ENCODE measurements at places on chromosomes 5 and 9.
A peak's percentile ranks its signal among the peaks of the same experiment; 100 is the strongest.

- DNase-seq = no peak
Observed at GRCh38 chr5:27217155-27217956, 179.0 kb upstream of the CDH9 start.

GRCh38 chr9:36102742-36103495 lies 33.6 kb upstream of the GLIPR2 start:
- DNase-seq = peak; percentile 69

DNA sequence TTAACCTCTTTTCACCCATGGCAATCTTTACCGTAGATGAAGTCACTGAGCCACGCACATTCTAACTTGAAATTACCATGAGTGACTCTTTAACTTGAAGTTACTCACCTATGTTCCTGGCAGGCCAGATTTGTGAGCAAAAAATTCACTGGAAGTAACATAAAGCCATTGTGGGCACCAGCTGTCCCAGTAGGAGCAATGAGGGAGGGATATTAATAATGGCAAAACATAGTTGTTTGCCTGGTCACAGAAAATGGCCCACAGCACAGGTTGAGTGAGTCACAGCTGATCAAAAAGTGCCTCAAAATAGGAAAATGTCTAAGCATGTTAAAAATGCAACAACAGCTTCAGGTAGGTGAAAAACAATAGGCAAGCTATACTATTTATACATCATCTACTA lies 146.6 kb downstream of the EFNA5 start:
- DNase-seq = no peak

- no peak for DNase-seq
Observed at GRCh38 chr5:6565492-6565891, 67.4 kb downstream of the NSUN2 start.

DNA sequence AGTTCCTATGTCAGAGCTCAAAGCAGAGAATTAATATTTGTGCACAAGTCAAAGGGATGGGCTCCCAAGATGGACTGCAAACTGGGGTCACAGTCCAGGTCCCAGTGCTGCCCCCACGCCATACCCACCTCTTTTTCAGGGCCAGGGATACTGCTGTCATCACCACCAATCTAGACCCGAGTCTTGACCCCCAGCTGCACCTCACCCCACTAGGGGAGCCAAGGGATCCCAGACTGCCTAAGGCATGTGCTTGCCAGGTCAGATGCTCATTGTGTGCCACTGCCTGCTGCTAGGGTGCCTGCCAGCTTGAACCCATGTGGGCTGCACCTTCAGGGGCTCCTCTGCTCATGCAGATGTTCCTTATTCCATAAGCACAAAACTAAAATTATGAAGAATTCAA lies 215.6 kb upstream of the NREP start:
- DNase-seq = no peak

DNA sequence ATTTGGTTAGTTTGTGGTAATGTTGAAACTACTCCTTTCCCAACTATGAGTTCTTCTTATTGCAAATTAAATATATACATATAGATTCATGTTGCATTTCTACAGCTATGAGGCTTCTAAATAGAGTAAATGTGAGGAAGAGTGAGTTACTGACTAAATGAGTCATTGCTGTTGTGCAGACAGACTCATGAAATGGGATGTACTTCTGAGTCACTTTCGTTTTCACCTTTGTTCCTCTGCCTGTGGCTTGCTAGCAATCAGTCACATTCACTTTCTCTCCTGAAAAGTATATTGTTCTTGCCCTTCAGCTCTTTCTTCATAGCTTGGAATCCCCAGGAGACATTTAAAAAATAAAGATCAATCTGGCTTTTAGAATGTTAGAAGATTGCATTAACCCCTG lies 295.5 kb upstream of the SMC2 start:
- no peak for DNase-seq

- no peak for DNase-seq
Observed at GRCh38 chr5:179595916-179596315, 27.6 kb downstream of the HNRNPH1 start.

DNA sequence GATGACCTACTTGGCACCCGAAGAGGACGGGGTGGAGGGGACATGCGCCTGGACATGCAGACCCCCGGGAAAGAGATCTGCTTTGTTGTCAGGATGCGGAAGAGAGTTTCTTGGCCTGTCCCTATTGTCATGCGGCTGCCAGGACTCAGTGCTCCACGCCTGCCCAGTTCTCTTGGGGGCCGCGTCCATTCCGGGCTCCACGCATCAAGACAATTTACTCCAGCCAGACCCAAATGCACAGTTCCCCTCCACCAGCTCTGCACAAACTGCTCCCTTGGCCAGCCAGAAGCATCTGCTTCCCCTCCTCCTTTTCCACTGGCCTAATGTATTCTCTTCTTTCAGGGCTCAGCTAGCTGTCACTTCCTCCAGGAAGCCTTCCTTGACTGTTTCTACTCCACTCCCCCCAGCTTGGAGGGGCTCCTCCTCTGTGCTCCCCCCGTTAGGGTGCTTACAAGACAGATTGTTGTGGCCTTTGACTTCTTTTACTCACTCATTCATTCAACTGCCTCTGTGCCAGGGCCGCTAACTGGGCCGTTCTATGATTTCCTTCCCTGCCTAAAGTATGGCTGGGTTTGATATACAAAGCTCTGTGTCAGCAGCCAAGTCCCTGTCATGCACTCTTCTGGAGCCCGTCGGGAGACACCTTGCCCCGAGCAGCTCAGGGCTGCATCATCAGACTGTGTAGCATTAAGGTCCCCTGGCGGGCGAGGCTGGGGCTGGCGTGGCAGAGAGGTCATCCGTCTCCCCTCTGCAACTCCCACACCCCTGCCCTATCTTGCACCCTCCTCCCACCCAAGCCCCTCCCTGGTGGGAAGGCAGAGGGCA lies 6.6 kb downstream of the FIBCD1 start:
- no peak for DNase-seq

- DNase-seq = no peak
Observed at GRCh38 chr5:157779221-157779620, 35.7 kb downstream of the LSM11 start.
